ENCODE measurements at places on chromosomes 1 and 21. TPM values are rescaled to one million over a fixed set of nuclear protein-coding genes. Genes with fewer than 3 reads are reported as not detected.

The DMRTA2 gene
- total RNA-seq, result 0.11 TPM

The POU3F1 gene
- total RNA-seq, result not detected

The AGRN gene
- total RNA-seq, result 35.2 TPM

The ATP5PO gene
- 168 TPM for total RNA-seq

The TNFRSF25 gene
- 4.5 TPM for total RNA-seq

The TMPRSS15 gene
- total RNA-seq, result not detected

The C8A gene
- total RNA-seq, result not detected

The KCNT2 gene
- total RNA-seq, result 1.8 TPM

The TRPM2 gene
- under 0.01 TPM for total RNA-seq

The GNG4 gene
- total RNA-seq, result 3.0 TPM

The HPCAL4 gene
- total RNA-seq, result not detected
